ENCODE measurements at places on chromosomes 2 and 18. TPM values are rescaled to one million over a fixed set of nuclear protein-coding genes. Genes with fewer than 3 reads are reported as not detected.

DNA sequence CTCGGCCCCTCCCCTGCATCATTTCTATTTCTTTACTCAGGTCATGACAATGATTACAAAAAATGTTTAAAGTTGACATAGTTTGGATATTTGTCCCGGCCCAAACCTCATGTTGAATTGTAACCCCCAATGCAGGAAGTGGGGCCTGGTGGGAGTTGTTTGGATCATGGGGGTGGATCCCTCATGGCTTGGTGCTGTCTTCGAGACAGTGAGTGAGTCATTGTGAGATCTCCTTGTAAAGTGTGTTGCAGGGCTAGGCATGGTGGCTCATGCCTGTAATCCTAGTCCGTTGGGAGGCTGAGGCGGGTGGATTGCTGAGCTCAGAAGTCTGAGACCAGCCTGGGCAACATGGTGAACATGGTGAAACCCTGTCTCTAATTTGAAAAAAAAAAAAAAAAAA lies 9.2 kb upstream of the MAP4K4 start:
- no peaks in the 10 kb centered on the region for H3K36me3 ChIP-seq
- no peaks in the 10 kb centered on the region for H3K4me1 ChIP-seq
- no peak for DNase-seq
- no peak overlapping the region for H3K4me3 ChIP-seq

DNA sequence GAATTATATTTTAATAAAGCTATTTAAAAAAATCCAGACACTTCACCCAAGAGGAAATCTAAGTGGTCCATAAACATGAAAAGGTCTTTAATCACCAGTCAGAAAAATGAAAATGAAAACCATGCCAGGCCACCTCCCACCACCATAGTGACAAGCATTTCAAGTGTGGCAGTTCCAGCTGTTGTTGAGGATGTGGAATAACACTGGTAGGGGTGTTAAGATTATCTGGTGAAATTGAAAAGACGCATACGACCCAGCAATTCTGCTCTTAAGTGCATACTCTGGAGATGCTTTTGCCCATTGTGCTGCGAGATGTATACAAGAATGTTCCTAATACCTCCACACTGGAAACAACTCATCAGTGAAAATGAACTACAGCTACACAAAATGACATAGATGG lies 82.2 kb downstream of the MSH2 start:
- no peaks in the 10 kb centered on the region for H3K36me3 ChIP-seq
- no peak overlapping the region for H3K4me3 ChIP-seq
- H3K4me1 ChIP-seq: no peaks in the 10 kb centered on the region
- DNase-seq: no peak
- H3K27ac ChIP-seq: no peak overlapping the region

- no peak overlapping the region for H3K27ac ChIP-seq
- H3K27me3 ChIP-seq: no peaks in the 10 kb centered on the region
- no peaks in the 10 kb centered on the region for H3K36me3 ChIP-seq
- H3K4me1 ChIP-seq: no peaks in the 10 kb centered on the region
Measured at GRCh38 chr2:205903549-205904129, 182.3 kb downstream of the INO80D start.

DNA sequence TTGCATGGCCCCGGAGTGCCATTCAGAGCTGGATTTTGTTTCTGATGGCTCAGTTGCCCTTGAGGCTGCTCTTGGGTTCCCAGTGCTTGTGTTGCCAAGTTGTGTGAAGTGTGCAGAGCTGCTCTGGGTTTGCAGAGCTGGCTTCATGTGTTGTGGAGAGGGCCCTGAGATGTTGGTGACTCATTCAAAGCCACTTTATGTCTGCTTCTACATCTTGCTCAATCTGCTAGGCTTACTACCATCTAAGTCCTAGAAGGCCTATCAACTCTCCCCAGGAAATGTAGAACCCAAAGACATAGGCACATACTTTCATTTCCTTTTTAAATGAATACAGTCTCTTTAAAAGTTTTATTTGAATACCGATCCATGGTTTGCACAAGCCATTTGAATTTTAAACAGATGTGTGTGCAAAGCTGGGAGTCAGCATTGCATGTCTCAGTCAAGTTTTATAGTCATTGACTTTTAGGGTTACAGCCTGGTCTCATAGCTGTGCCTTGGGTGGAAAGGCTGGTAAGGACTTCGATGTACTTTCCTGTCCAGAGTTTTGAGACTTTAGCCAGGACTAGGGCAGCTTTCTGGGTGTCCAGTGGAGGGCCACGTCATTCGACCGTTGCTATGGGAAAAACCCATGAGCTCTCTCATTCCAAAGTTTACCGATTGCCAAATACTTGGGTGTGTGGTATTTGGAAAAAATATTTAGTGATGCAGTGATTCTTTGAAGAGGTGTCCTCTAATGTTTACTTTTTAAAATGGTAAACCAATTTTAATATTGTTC lies 105.0 kb downstream of the LTBP1 start:
- DNase-seq: no peak
- no peak overlapping the region for H3K27ac ChIP-seq
- no peaks in the 10 kb centered on the region for H3K27me3 ChIP-seq
- H3K36me3 ChIP-seq: no peaks in the 10 kb centered on the region
- H3K4me3 ChIP-seq: no peak overlapping the region

- H3K27ac ChIP-seq: no peak overlapping the region
- H3K36me3 ChIP-seq: no peaks in the 10 kb centered on the region
- no peak overlapping the region for H3K4me3 ChIP-seq
- H3K4me1 ChIP-seq: no peaks in the 10 kb centered on the region
- DNase-seq: no peak
Measured at GRCh38 chr2:143615562-143615961, 486.3 kb downstream of the ARHGAP15 start.

DNA sequence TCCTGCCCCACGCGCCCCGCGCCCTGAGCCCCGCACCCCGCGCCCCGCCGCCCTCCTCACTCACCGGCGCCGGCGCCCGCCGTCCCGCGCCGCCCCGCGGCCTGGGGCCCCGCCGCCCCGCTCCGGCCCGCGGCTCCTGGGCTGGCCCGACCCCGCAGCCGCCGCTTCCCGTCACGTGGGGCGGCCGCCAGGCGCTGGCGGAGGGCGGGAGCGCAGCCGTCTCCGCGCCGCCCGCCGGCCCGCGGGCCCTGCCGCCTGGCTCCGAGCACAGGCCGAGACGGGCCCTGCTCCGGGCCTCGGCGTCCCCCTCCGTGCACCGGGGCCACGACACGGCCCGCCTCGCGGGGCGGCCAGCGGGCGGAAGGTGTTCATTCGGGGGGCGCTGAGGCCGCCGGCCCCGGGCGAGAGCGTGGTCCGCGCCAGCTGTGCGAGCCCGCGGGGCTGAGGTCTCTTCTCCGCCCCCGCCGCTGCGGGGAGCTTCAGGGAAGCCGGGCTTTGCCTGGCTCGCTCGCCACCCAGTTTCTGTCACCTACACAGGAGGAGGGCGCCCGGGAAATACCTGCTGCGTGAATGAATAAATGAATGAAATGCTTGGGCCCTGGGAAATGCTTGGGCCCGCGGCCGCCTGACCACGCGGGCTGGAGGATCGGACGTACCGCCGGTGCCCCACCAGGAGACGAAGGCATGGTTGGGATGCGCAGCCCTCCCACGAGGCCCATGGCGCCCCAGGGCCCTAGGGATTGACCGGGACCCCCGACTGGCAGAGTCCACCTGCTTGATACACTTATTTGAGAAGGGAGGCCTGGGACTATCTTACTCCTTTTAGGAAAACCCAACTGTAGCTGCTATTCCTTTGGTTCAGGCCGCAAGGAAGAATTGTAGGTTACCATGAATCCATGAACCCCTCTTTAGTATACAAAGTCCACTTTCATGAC lies at the start of gene TGFBRAP1:
Gene TGFBRAP1, minus strand, starts transcription at position 175 of the 935 bp plus-strand sequence. CDS start 21,434 bp downstream, outside the sequence.
- no peaks in the 10 kb centered on the region for H3K36me3 ChIP-seq
- H3K27ac ChIP-seq: peak within 1 kb of the TSS; percentile 85
- H3K4me3 ChIP-seq: peak within 1 kb of the TSS; percentile 51
- H3K27me3 ChIP-seq: no peaks in the 10 kb centered on the region
- H3K4me1 ChIP-seq: no peaks in the 10 kb centered on the region
- DNase-seq: peak; percentile 56

- H3K27me3 ChIP-seq: no peaks in the 10 kb centered on the region
- H3K36me3 ChIP-seq: no peaks in the 10 kb centered on the region
- H3K4me1 ChIP-seq: no peaks in the 10 kb centered on the region
- no peak overlapping the region for H3K4me3 ChIP-seq
- no peak overlapping the region for H3K27ac ChIP-seq
Measured at GRCh38 chr18:80157708-80158343, 48.8 kb downstream of the ADNP2 start.

GRCh38 chr2:197327472-197328098 lies 17.0 kb upstream of the ANKRD44 start:
- H3K4me3 ChIP-seq: no peak overlapping the region
- DNase-seq: no peak
- no peaks in the 10 kb centered on the region for H3K4me1 ChIP-seq
- H3K36me3 ChIP-seq: no peaks in the 10 kb centered on the region
- no peak overlapping the region for H3K27ac ChIP-seq

- H3K36me3 ChIP-seq: no peaks in the 10 kb centered on the region
- no peak for DNase-seq
- H3K27ac ChIP-seq: no peak overlapping the region
Measured at GRCh38 chr2:41717839-41718238, 330.0 kb upstream of the PKDCC start.

DNA sequence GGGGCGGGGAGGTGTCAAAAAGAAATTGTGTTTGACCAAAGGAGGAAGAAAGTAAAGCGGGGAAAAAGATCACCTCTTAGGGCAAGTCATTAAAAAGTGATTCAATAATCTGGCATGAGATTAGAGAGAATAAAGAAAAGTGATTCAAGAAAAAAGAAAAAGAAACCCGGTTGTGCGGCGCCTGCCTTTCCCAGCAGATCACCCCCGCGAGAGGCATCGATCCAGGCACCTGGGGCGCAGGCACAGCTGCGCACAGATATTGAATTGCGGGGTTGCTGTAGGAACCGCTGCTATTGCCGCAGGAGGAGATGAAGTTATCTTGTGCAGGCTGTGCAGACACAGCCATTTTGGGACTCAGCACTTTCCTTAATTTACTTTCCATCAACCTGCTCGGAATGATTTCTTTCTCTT lies 71.2 kb downstream of the PLB1 start:
- no peaks in the 10 kb centered on the region for H3K36me3 ChIP-seq
- H3K4me3 ChIP-seq: peak overlapping the region; percentile 60
- no peak for DNase-seq
- no peaks in the 10 kb centered on the region for H3K27me3 ChIP-seq

DNA sequence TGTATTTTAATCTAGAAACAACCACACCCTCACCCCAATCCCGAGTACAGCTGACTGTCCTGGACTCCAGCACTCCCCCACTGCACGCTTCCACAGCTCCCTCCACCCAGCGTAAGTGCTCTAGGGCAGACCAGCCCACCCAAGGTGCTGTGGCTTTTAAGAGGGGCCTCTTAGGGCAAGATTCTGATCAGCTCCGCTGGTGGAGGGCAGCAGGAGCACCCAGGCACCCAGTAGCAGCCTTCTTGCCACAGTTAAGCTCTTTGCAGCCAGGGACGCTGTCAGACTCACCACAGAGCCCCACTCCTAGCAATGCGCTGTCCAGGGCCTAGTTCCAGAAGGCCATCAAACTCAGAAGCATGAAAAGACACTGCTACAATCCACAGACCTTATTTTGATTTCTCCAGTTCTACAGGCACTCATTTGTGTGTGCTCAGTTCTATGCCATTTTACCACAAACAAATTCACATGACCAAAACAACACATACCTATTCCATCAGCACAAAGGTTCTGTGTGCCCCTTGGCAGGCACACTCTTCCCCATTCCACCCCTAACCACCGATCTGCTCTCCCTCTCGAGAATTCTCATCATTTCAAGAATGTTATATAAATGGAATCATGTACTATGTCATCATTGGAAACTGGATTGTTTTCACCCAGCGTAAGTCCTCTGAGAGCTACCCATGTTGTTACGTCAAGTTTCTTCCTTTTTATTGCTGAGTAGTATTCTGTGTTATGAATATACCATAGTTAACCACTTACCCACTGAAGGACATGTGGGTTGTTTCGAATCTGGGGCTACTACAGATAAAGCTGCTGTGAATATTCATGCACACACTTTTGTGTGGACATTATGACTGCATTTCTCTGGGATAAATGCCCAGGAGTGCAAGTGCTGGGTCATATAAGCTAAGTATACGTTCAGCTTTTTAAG lies 40.4 kb downstream of the PTPN2 start:
- no peaks in the 10 kb centered on the region for H3K36me3 ChIP-seq
- H3K27me3 ChIP-seq: no peaks in the 10 kb centered on the region
- no peak overlapping the region for H3K27ac ChIP-seq
- DNase-seq: no peak
- no peak overlapping the region for H3K4me3 ChIP-seq
- H3K4me1 ChIP-seq: peaks cover under 1% of the 10 kb centered on the region

GRCh38 chr2:110166266-110166665 lies 38.5 kb downstream of the NPHP1 start:
- no peak overlapping the region for H3K27ac ChIP-seq
- DNase-seq: no peak
- H3K4me1 ChIP-seq: no peaks in the 10 kb centered on the region
- no peaks in the 10 kb centered on the region for H3K36me3 ChIP-seq
- no peaks in the 10 kb centered on the region for H3K27me3 ChIP-seq

DNA sequence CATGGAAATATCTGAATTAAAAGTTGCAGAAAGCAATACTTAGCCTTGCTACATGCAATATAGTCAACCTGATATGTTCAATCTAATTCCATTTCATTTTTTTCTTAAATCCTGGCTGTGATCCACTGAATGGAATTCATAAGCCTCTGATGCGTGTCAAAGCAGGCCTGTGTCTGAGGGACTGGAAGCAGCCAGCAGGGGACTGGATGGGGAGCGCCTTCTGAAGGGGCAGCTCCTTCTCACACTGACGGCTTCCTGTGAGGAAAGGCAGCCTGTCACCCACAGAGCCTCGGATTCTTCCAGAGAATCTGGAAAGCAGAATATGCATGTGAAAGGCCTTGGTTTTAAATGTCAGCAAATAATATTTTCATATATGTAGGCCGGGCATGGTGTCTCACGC lies 73.5 kb downstream of the KCNF1 start:
- H3K27me3 ChIP-seq: no peaks in the 10 kb centered on the region
- DNase-seq: no peak
- H3K4me3 ChIP-seq: no peak overlapping the region
- H3K36me3 ChIP-seq: no peaks in the 10 kb centered on the region

MEMO1 gene
- 18.3 TPM for total RNA-seq

SPATA3 gene
- not detected for total RNA-seq

IL36RN gene
- total RNA-seq: not detected

TDRD15 gene
- not detected for total RNA-seq

PRSS56 gene
- not detected for total RNA-seq

KCNJ13 gene
- not detected for total RNA-seq
